ENCODE measurements at places on chromosomes 3 and 15. TPM values are rescaled to one million over a fixed set of nuclear protein-coding genes. Genes with fewer than 3 reads are reported as not detected.

DNA sequence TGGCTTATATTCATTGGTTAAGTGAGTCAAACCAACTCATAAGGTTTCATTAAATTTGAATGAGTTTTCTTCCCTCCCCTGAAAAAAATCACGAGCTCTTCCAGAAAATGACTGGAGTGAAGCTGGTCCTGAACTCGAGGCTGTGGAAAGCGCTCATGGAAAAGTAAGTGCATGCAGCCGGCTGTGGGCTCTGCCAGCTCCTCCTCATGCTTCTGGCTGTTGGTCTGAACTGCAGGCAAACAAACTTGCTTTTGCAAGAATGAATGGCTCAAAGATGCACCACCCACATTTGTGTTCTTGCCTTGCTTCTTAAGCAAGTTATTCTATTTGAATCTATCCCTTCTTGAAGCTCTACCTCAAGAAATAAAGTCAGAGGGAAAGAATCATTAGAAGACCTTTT, 6.2 kb downstream of the ETV5 start:
- DNase-seq = no peak

DNA sequence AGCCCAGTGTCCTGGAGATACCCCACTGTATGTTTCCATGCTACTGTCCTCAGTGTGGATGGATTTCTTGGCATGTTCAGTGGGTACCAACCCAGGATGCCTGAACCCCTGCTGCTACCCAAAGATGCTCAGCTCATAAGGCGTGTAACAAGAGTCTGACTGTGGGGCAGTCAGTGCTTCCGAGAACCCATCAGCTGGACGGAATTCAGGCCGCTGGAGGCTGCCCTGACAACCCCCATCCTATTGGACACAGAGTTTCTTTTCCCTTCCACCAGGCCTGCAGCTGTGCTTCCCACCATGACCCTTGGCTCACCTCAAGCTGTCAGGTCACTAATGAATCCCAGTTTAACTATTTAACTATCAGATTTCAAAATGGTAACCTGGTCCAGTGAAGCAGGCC, 224.1 kb upstream of the FEZF2 start:
- no peak for DNase-seq

The EIF4E3 gene
- 43.1 TPM for total RNA-seq

The NEK4 gene
- 20.9 TPM for total RNA-seq
